GM18507 (cell line): ENCODE measurements at places on chromosomes 7 and 10.

DNA sequence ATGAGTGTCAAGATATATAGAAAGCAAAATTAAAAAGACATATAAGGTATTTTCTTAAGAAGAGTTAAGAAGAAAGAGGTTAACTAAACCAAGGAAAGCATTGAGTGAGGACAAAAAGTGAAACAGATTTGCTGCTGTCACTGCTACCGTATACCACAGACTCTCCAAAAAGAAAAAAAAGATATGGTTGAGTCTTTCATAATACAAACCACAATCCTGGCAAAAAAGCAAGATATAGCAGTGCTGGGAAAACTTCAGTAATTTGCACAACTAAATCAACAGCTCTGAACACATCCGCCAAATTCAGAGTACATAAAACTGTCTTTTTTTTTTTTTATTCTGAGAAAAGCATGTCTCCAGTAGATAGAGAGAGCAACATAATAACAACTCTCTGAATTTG lies 114.7 kb downstream of the ETV1 start:
- DNase-seq: no peak

DNA sequence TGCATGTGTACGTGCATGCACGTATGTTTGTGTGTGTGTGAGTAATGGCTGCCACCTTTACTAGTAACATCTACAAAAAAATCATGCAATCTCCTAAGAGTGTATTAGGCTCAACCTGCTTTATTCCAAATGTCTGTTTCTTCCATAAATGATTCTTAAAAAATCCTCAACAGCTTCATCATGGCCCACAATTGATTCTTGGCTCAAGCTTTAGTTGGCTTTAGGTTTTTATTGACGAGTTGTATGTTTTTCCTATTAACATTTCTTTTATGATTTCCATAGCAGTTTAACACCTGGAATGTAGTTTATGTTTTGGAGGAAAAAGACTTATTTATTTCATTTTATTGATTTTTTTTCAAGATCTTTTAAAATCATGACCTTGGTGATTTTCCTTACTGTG lies 121.9 kb upstream of the RAB18 start:
- DNase-seq: no peak

DNA sequence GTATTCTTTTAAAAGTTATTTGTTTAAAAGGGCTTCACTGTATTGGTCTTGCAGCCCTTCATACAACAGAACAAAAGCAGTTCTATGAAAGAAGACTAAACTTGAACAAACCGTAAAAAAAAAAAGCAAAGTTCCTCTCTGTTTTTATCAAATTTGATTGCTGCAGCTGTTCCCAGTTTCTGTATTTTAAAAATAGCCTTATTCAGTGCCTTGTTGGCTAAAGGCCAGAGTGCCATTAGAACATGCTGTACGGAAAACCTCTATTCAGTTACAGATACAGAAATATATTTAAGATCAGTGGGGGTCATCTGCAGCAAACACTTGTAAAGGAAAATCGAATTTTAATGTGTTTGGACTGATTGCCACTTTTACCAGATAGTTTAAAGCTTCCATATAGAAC lies 207.8 kb upstream of the ETV1 start:
- DNase-seq: no peak

DNA sequence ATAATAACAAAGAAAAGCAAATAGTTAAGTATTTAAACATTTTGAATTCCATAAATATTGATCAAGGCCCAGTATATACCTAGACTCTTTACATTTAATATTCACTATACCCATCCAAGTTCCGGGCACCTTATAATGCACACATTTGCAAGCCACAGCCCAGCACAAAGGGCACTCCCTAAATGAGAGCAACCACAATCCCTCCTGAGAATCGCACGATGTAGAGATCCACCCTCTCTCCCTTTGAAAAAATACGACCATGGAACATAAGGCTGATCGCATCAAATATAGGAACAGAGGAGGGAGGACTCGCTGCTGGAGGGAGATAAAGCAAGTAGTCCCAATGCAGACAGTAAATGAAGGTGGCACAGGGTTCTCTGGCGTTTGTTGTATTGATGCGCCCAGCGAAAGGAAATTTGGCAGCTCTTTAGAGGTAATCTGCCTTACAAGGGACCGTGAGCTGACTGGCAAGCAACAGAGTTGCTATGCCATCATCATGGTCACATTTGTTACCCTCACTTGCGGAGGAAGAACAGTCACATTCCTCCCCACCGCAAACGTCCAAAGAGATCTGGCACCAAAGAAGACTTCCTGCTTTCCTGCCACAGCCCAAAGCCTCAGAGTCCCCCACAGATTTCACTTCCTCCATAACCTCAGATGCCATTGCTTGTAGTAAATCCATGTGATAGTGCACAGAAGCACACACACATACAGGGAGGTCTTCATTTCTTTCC lies 16.1 kb upstream of the TAS2R40 start:
- DNase-seq: peak; percentile 12

DNA sequence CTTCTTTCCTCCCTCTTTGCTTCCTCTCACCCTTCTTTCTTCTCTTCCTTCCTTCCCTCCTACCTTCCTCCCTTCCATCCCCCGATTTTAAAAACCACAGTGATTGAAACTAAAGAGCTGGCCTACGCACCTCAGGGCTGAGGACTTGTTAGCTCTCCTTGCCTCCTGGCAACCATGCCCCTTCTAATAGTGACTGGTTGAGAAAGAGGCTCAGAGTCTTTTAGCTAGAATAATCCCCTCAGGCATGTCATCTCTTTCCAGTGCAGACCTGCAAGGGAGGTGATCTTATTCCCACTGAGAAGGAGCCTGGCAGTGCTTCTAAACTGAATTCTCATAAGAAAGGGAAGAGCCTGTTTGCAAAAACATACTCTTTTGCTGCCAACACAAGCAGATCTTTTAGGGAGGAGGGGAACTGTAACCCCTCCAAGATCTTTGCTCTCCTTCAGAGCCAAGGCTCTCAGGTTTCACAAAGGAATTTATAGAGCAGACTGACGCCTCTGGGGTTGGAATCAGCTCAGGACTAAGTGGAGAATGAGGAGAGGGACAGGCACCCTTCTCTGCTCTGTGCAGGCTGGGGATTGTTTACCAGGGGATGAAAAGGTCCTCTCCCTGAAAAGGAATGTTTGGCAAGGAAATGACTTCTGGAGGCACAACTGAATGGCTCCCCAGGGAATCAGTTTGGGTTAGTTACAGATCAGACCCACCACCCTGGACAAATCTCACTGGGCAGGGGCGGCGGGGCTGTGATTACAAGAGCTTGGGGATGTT lies 9.4 kb upstream of the ANKRD1 start:
- no peak for DNase-seq

DNA sequence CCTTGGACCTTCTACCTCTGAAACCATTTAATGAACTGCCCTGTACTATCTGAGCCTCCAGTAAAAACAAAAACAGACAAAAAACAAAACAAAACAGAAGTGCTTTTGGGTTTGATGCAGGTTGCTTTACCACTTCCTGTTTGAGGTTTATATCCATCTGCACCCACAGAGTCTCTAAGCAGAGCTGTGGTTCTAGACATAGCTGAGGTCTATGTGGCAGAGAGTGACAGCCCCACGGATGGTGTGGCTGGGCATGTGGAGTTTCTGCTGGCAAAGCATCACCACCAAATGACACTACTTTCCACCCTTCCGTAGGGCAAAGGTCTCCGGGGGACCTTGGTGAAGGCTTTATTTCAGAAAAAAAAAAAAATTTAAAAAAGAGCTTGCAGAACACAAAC lies 754.2 kb downstream of the GRID1 start:
- DNase-seq: no peak
